ENCODE measurements at places on chromosomes 4 and X.

- DNase-seq = no peak
Observed at GRCh38 chr4:123674762-123675465, 278.3 kb downstream of the SPRY1 start.

DNA sequence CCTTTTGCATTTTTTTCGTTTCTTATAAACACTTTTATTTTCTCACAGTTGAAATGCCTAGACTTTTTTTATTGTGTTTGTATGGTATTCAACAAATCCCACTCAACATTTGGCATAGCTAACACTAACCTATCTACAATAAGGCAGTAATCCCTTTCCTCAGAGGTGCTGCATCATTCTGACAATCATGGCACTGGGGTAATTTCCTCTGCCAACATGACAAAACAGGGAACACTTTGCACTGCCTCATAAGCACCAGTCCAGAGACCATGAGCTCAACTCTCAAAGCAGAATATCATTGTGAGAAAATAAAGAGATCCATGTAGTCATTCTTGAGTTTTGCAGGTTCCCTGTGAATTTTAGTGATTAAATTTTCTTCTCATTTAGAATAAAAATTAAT is 183.8 kb upstream of the INTU start:
- no peak for DNase-seq

DNA sequence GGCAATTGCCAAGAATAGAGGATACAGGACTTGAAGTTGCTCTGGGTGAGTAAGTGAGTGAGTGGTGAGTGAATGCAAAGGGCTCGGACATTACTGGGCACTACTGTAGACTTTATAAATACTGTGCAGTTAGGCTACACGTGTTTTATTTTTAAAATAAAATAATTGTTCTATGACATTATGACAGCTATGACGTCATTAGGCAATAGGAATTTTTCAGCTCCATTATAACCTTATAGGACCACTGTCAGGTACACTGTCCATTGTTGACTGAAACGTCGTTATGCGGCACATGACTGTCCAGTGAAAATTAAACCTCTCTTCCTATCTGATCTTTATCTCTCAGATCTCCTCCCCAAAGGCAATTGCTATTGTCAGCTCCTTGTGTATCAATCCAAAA is 5.1 kb upstream of the TASL start:
- DNase-seq = no peak

GRCh38 chr4:74005528-74005927 is 7.1 kb upstream of the CXCL5 start:
- DNase-seq = no peak

DNA sequence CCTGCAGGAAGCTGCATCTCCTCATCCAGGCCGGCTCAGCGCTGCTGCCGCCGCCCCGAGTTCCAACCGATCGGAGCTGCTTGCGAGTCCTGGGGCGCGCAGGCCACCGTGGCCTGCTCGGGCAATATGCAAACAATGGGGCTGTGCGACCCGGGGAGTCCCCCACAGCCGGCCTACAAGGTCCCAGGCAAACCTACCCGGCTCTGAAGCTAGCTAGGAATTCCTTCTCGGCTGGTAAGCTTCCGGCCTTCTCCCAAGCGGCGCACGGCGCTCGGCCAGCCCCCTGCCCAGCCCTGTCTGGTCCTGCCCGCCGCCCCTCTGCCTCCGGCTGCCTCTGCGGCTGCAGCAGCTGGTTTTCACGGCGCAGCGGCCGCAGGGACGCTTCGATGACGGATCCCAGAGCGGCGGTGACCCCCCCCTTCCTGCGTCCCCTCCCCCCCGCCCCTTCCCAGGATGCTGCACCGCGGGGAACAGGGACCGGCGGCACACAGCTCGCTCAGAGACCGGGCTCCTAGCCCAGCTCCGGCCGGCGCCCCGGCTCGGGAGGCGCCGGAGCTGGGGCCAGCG is 59.4 kb downstream of the TSC22D3 start:
- no peak for DNase-seq

DNA sequence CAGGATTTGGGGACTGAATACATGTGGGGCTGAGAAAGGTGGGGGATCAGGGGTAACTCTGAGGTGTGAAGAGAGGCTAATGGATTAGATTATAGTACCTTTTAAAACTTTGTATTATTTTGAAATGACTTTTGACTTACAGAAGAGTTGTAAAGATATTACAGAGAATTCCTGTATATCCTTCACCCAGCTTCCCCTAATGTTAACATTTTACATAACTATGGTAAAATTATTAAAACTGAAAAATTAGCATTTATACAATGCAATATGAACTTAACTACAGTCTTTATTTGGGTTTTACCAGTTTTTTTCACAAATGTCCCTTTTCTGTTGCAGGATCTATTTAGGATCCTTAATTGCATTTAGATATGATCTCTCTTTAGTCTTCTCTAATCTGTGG is 57.4 kb downstream of the TMEM164 start:
- no peak for DNase-seq

- no peak for DNase-seq
Observed at GRCh38 chr4:66949419-66949818, 595.9 kb downstream of the CENPC start.

DNA sequence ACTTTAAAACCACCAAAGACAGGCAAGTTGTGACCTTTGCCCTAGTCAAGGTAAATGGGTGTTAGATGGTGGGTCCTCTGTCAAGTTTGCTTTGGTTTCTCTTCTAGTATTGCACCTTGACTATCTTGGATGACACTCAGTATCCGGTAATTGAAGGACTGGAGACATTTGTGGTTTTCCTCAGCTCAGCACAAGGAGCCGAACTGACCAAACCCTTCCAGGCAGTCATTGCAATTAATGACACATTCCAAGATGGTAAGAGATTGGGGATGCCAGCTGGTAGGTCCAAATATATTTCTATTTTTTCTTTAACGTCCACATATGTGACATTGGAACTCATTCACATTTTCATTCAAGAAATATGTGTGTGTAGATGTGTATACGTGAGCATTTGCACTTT is 69.3 kb upstream of the ANXA3 start:
- no peak for DNase-seq

GRCh38 chr4:86054286-86055032 is 305.4 kb downstream of the MAPK10 start:
- no peak for DNase-seq

- no peak for DNase-seq
Observed at GRCh38 chr4:22384154-22384553, 131.7 kb downstream of the ADGRA3 start.

GRCh38 chr4:8188743-8189550 is 10.1 kb upstream of the SH3TC1 start:
- no peak for DNase-seq

DNA sequence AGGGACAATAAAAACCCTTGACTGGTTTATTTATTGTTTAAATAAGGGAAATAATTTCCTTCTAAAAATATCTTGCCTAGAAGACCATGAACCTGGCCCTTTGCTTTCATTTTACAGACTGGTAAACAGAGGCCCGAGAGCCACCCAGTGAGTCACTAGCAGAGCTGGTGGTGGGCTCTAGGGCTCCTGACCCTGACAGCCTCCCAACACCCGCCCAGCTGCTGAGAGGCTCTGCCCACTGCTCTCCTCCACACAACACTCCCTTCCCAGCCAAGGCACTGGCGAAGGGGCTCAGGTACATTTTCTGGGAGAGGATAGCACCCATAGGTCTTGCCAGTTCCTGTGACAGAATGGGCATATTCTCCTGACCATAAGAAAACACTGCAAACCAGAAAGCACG is 18.1 kb upstream of the PPEF2 start:
- DNase-seq = no peak

DNA sequence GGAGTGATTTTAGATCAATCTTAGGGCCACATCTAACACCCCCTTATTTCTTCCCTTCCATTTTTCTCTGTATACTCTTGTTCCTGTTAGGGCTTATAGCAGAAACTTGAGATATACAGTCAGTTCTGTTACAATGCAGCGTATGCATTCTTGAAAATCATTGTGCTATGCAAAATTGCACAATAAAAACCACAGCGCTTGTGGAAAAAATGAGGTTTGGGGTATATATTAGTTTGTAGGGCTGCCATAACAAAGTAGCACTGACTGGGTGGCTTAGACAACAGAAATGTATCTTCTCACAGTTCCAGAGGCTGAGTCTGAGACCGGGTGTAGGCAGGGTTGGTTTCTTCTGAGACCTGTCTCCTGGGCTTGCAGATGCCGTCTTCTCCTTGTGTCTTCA is 59.0 kb downstream of the WWC2 start:
- no peak for DNase-seq

DNA sequence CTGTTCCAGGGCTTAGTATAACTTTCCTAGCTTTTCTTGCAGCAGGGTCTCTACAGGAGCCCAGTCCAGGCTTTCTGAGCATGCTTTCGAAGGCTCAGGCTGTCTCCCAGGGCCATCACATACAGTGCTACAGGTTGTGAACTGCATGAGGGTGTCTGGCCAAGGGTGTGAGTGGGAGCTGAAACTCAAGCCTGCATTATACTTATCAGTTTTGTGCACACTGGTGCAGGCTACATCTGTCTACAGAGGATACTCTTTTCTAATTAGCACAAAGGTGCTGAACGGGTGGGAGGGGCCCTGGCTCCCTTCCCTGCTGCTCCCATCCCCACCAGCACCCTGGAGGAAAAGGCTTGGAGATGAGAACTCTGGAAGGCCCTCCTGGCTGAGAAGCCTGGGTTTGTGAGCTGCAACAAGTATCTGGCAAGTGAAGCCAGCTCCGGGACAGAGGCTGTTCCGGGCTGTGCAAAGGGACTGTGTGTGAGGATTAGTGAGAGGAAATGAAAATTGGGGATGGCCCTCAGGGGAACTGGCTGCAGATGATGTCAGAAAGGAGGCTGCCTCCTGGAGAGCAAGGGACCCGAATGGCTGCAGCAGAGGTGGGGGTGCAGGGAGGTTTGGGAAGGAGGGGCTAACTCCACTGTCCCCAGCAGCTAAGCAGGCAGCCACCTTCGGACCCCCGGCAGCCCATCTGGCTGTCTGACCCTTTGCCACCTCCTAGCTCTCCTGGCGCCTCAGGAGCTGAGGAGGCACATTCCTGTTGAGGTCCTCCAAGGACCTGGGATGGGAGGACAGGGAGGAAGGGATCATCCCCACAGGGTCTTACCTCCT is 68.5 kb downstream of the EFNB1 start:
- DNase-seq = no peak

Measured in omental fat pad (tissue), 4 donors.